Stimulated activated CD4-positive, alpha-beta T cell treated with anti-CD3 and anti-CD28 coated beads, Interleukin-4, amount 100 ng/mL, for 24 hours (primary cell): ENCODE measurements at places on chromosomes 12 and 14.

DNA sequence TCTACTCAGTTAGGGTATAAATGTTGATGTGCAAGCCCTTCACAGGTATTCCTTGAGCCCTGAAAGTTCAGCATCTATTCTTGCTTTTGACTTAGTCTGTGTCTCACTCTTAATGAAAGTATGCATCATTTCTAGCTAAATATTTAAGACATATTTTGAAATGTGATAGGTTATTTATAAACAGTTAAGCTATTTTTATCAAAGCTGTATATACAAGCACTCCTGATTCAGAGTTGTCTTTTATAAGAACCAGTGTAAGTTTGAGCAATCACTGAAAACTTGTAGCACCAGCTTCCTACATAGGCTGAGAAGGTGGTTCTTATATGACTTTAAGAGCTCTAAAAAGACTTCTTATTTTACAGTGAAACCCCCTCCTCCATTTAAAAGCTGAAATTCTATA lies 98.6 kb downstream of the MYF5 start:
- DNase-seq = no peak

- DNase-seq = no peak
Measured at GRCh38 chr12:108047071-108047550, 82.0 kb upstream of the WSCD2 start.

DNA sequence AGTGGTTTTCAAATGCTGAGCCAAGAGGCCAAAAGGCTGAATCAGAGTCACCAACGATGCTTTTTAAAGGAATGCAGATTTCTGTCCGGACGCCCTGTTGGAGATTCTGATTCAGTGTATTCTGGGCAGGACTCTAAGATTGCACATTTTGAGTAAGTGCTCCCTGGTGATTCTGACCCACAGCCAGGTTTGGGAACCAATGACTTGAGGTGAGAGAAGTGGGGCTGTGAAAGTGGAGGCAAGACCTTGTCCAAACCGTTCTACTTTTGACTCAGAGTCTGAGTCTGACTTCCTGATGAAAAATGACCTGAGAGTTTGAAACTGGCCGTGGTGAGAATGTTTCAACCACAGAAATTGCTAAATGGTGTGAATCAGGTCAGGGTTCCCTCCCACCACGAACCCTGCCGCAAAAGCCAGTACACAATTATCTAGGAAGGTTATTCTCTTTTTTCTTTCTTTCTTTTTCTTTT lies 90.2 kb downstream of the NTN4 start:
- no peak for DNase-seq

DNA sequence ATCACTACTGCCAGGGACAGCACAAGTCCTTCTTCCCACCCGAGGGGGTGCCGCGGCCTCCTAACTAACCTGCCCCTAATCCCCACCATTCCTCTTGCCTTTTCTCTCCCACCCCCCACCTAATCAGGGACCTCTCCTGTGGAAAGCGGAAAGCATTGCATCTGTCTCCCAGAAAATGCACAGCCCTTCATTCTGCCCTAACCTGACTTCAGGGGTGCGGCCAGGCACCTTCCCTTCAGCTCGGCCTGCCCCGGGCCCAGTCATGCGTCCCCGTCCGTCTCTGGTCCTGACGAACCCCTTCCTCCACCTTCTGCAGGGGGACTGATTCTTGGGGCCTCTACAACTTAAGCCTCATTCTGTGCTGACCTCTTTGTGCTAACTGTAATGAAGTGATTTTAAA lies 43.9 kb upstream of the TRAF3 start:
- no peak for DNase-seq

- no peak for DNase-seq
Measured at GRCh38 chr12:70248876-70249275, 5.6 kb downstream of the CNOT2 start.

GRCh38 chr12:44563486-44563885 lies 312.6 kb downstream of the NELL2 start:
- no peak for DNase-seq

GRCh38 chr12:130920723-130921381 lies 32.9 kb upstream of the ADGRD1 start:
- DNase-seq = no peak
